ENCODE measurements at places on chromosomes 7 and 10.

- DNase-seq, result peak; percentile 26
These were observed 1.3 kb downstream of the UBE2H start for GRCh38 chr7:129951226-129952085.

GRCh38 chr10:115022733-115023132, 70.4 kb upstream of the ATRNL1 start:
- DNase-seq, result no peak

GRCh38 chr7:66781408-66782090, 41.0 kb downstream of the RABGEF1 start:
- no peak for DNase-seq

DNA sequence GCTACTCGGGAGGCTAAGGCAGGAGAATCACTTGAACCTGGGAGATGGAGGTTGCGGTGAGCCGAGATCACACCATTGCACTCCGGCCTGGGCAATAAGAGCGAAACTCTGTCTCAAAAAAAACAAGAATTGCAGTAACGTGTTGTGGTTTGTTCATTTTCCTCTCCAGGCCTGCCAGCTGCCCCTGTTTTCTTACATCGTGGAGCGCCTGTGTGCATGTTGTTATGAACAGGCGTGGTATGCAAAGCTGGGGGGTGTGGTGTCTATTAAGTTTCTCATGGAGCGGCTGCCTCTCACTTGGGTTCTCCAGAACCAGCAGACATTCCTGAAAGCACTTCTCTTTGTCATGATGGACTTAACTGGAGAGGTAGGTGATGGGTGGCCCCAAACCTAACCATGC, 52.1 kb downstream of the TRRAP start:
- no peak for DNase-seq

DNA sequence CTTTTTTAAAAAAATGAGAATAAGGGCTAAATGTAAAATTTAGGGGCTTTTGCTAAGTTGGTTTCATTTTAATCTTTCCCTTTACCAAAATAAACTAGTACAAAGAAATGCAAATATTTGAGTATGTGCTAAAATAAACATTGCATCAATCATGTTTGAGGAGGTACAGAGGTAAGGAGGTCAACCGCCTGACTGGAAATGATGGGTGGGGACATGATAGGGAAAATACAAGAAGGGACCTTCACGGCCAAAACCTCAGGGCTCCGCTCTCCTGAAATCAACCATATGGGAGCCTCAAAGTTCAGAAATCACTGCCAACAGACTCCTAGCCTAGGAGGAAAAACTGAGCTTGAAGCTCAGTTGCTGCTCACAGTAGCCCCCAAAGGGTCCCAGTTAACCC, 207.6 kb downstream of the AHR start:
- DNase-seq, result no peak

DNA sequence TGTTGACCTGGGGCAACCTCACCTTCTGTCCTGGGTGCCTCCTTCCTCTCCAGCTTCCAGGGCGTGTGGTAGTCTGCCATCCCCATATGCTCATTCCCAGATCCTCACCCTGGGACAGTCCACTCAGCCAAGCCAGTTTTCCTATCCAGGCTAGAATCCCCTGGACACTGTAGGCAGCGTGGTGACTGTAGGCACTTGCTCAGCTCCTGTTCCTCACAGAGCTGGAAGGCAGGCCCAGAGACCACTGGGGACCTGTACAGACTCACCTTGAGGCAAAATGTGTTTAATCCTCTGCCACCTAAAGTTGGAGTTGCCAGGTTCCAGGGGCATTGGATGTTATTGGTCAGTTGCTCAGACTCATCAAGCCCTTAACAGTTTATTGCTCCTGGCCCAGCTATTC, 2.4 kb upstream of the GRID1 start:
- DNase-seq, result no peak

DNA sequence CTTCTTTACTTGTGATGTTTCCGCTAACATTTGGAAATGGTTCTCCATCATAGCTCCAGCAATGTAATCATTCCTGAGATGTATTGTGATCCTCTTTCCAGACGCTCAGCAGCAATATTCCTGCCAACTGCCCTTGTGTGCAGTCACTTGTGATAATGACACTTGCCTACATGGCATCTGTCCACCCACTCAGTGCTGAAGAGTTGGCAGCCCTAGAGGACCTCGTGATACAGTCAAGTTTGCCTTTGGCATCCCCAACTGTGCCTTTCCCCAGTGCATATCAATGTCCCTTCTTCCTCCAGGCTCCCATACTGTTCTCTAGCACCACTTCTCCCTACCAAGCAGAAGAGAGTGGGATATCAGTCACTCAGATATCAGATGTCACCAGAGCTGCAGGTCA, 64.9 kb downstream of the MYOF start:
- DNase-seq, result peak; percentile 50

DNA sequence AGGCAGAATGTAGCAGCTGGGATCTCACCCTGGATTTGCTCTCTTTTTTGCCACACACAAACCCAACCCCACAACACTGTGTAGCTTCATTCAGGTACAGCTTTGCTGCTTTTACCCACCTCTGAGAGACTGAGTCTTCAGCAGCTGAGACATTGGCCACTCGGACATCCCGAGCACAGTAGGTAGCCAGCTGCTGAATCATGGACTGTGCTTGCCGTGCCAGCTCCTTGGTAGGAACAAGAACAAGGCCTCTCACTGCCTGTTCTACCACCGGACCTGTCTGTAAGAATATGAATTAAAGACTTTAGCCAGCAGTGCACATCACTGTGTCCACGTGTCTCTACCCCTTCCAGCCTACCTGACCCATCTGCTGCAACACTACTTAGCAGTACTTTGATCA, 937 bp downstream of the DDX56 start:
- DNase-seq, result no peak
